CD8-positive, alpha-beta memory T cell (primary cell): ENCODE measurements at places on chromosomes 2 and 18. TPM values are rescaled to one million over a fixed set of nuclear protein-coding genes. Genes with fewer than 3 reads are reported as not detected.

- no peak for DNase-seq
Observed at GRCh38 chr2:143550500-143550899, 421.3 kb downstream of the ARHGAP15 start.

- no peak for DNase-seq
Observed at GRCh38 chr2:102674836-102675235, 55.5 kb downstream of the SLC9A2 start.

- no peak for DNase-seq
Observed at GRCh38 chr2:7709907-7710306, 792.7 kb downstream of the RNF144A start.

GRCh38 chr2:68971591-68972231 is 2.7 kb upstream of the GKN1 start:
- no peak for DNase-seq

- no peak for DNase-seq
Observed at GRCh38 chr2:74498500-74499266, 720 bp downstream of the LBX2 start.

The MAP3K19 gene
- not detected for total RNA-seq

DNA sequence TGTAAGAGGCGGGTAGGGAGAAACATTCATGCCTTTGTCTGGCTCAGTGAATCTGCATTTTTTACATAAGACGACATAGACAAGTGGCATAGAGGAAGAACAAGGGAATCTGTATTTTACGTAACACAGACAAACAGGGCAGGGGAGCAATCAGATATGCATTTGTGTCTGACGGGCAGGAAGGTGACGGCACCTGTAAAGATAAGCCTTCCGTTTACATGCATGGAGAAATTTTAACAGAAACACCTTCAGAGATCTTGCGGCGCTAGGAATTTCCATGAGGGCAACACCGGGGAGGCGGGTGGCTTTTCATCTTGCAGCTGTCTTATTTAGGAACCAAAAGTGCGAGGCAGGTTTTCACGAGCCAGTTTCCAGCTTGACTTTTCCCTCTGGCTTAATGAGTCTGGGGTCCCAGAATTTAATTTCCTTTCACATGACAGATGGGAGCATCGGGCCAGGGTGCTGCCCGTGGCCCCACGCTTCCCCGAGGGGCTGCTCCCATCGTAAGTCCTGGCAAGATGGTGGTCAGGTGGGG is 42.6 kb downstream of the RTP5 start:
- DNase-seq, result no peak

The RNF144A gene
- 14.9 TPM for total RNA-seq

The TEX51 gene
- total RNA-seq, result not detected

The RGPD4 gene
- 0.64 TPM for total RNA-seq

The SIX3 gene
- not detected for total RNA-seq

GRCh38 chr2:38164881-38165280 is 88.9 kb upstream of the CYP1B1 start:
- DNase-seq, result no peak

DNA sequence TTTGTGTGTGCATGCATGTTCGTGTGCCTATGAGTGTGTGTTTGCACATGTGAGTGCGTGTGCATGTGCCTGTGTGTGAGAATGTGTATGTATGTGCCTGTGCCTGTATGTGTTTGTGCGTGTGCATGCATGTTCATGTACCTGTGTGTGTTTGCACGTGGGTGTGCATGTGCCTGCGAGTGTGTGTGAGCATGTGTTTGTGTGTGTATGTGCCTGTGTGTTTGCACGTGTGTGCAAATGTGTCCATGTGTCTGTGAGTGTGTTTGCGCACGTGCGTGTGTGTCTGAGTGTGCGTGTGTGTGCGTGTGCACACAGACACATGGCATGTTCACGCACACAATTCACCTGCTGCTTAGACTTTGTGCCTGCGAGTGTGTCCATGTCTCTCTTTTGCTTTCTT is 853.5 kb upstream of the SALL3 start:
- no peak for DNase-seq

The ANKRD30BL gene
- not detected for total RNA-seq

DNA sequence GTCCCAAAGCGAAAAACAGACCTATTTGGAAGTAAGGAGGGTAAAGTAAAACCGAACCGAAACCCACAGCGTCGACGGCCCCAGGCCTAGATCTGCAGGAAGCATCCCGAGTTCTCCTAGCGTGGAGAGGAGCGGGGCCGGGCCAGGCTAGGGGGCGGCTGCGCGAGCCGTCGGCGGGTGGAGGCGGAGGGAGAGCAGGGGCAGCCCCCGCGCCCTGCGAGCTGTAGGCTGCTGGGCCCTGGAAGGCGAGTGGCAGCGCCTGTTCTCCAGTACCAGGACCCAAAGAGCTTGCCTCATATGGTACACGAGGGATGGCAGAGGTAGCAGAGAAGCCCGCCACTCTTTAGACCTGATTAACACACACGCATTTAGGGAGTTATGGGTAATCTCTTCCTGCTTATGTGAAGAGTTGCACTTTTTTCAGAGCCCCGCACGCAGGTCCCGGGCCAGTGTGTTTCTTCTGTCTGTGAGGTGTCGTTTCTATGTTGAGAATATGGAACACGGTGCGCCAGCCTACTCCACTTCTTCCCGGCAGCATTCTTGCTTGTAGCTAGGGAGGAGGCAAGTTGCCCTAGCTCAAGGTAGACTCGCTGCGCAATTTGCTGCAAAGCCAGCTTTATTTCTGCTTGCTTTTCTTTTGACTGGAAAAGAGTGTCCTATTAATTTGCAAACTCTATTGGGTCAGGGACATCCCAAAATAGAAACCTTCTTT is 71.1 kb downstream of the ARHGEF33 start:
- no peak for DNase-seq

The MDH1B gene
- 0.81 TPM for total RNA-seq

The COL5A2 gene
- total RNA-seq, result 1.2 TPM

DNA sequence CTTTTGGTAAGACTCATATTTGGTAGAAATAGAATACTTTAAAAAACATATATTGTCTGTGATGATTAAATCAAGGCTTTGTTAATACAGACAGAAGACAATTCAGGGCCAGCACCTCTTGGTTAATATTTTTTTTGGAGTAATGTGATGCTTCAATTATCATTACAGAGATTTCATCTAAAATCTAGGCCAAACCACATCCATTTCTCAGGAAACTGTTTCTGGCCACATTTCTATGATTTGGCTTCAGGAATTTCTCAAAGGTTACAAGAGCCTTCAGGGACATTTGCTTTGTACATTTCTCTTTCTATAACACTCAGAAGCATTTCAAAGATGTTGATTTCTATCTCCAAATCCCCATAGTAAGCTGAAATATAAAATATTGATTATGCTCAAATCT is 614.9 kb downstream of the LRP1B start:
- DNase-seq, result no peak

The MYOM1 gene
- total RNA-seq, result 1.2 TPM

DNA sequence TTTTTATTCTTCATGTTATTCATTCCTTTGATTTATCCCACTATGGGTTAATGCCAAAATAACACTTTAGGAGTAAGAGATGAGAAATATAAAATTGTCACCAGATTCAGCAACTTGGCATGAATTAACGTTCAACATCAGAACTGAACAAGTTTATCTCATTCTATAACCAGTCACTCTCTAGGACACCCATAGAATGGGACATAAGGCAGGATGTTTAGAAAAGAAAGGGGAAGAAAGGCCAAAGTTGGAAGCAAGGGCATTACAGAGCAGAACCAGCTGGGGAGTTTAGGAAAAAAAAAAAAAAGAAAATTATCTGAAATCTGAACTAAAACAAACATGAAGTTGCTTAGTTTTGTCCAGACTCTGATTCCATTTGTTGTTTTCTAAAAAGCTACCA is 211.0 kb downstream of the PMAIP1 start:
- DNase-seq, result no peak

- DNase-seq, result no peak
Observed at GRCh38 chr2:1294900-1295299, 118.4 kb upstream of the TPO start.

- DNase-seq, result peak; percentile 96
Observed at GRCh38 chr2:165953655-165954606, at the start of gene TTC21B. Gene TTC21B, minus strand, starts transcription at chr2:165953776. Its CDS starts 71 bp downstream, at chr2:165953705.
